Mucosa of gallbladder (tissue), 1 donor: ENCODE measurements at places on chromosomes 7 and 10. TPM values are rescaled to one million over a fixed set of nuclear protein-coding genes. Genes with fewer than 3 reads are reported as not detected.

DNA sequence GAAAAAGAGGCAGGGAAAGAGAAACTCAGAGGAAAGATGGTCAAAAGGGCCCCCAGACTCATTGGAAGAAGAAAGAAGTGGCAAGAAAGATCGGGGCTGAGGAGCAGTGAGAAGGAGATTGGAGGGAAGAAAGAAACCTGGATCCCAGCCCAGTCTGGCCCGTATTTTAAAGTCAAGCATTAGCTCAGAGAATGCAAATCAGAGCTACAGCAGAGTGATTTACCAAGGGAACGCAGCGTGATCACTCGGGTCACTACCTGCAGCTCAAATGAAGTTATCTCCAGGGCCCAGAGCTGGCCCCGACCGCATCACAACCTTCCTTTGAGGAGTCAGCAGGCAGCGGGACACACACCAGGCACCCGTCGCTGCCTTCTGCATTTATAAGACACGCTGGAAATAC lies 72.8 kb downstream of the CARD11 start:
- DNase-seq = no peak

Gene COL26A1
- 0.29 TPM for total RNA-seq

GRCh38 chr10:123269675-123270074 lies 115.5 kb downstream of the BUB3 start:
- DNase-seq = no peak

DNA sequence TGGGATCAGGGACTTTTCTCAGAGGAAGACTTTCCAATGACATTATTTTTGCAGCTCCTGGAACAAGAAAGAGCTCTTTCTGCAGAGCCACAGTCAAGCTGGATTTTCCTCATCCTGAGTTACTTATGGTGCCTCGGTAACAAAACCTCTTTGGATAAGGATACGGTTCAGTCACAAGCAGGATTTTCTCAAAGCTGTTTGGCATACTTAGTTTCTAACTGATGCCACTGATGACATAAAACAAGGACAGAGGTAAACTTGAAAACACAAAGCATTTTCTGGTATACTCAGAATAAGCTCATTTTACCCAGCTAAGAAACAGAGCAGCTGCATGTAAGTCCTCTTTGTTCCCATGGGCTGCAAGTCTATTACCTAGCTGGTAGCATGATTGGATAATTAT lies 340.9 kb upstream of the MEOX2 start:
- no peak for DNase-seq

DNA sequence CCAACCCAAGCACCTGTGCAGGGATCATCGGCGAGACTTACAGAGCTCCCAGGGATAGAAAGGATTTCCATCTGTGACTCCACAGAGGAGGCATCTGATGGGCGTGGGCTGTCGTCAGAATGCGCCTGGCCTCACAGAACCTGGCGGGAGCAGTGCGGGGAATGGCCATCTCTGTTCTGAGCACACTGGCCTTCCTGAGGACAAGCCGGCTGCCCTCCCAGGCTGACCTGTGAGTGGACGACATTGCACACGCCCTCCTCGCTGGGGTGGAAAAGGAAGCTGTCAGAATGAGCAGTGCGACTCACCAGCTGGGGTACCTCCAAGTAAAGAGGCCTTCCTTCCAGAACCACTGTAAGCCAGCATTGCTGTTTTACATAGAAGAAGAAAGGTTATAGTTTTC lies 234.6 kb upstream of the PITRM1 start:
- no peak for DNase-seq

Gene CPA4
- 0.43 TPM for total RNA-seq

Gene UNCX
- not detected for total RNA-seq

Gene RBP4
- 59.9 TPM for total RNA-seq

- DNase-seq = no peak
Observed at GRCh38 chr10:114395366-114396022, 8.8 kb downstream of the AFAP1L2 start.

- DNase-seq = no peak
Observed at GRCh38 chr7:29335188-29336083, 140.9 kb downstream of the CHN2 start.

- no peak for DNase-seq
Observed at GRCh38 chr7:126483972-126484371, 768.8 kb downstream of the GRM8 start.

GRCh38 chr10:82922755-82923154 lies 1047.8 kb downstream of the NRG3 start:
- no peak for DNase-seq

Gene RNF32
- total RNA-seq = 1.8 TPM

DNA sequence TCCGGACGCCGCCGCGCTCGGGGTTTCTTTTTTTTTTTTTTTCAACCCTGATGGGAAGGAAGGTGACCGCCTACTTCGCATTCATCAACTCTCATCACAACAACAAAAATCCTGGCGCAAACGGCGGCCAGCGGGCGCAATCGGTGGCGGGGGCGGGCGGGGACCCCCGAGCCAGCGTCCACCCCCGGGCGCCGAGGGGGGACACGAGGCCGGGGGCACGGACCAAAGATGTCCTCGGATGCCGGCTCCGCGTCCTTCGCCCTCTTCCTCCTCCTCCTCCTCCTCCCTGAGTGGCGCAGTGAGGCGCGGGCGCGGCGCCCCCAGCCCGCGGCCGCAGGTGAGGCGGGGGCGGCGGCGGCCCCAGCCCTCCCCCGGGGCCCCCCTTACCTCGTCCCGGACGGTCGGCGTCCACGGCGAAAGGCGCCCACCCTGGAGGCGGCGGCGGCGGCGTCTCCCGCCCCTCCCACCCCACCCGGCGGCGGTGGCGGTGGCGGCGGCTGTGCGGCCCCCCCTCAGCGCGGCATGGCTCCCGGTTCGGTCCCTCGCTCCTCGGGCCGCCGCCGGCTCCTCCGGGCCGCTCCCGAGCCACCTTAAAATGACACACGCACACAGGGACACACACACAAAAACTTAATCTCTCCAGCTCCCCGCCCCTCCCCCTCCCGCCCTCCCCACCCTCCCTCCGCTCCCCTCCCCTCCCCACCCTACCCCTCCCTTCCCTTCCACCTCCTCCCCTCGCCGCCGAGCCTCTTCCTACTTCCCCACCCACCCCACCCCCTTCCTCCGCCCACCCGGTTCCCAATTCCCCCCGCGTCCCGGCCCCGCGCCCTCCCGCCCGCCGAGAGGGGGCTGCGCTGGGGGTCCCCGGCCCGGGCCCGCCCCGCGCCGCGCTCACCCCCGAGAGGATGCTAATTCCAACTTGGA lies at the start of gene CTBP2:
Gene CTBP2, minus strand, starts transcription at position 632 of the 924 bp plus-strand sequence.
- DNase-seq = no peak

Gene PPP3CB
- 46.4 TPM for total RNA-seq

Gene SPDYE8
- not detected for total RNA-seq

- peak; percentile 9 for DNase-seq
Observed at GRCh38 chr7:149879271-149879743, 5.5 kb downstream of the ATP6V0E2 start.

Gene UTF1
- total RNA-seq = not detected

Gene DYDC2
- 0.35 TPM for total RNA-seq

GRCh38 chr7:64869121-64869725 lies 33.9 kb upstream of the ZNF273 start:
- DNase-seq = peak; percentile 7

DNA sequence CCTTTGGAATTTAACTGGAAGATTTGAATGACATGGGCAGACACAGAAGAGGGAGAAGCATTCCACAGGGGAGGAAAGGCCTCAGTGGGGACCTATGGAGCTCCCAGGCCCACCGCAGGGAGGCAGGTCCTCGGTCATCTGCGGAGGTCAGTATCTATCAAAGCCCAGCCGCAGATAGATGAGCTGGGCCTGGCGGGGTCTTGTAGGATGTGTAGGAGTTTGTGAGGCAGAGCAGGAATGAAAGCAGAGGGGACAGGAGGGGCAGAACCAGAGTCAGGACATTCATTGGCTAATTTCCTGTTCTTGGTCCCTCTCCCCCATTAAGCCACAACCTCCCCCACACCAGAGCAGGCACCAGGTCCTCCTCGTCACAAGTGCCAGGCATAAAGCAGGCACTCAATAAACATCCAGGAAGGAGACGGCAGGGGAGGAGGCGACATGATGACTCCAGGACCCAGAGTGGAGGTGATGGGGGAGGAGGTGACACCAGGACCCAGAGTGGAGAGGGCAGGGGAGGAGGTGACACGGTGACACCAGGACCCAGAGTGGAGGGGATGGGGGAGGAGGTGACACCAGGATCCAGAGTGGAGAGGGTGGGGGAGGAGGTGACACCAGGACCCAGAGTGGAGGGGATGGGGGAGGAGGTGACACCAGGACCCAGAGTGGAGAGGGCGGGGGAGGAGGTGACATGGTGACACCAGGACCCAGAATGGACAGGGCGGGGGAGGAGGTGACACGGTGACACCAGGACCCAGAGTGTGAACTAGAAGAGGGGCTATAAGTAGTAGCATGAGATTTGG lies 83.7 kb upstream of the PDGFA start:
- DNase-seq = no peak
